NB4 (cell line): ENCODE measurements at places on chromosomes 6 and 20.

DNA sequence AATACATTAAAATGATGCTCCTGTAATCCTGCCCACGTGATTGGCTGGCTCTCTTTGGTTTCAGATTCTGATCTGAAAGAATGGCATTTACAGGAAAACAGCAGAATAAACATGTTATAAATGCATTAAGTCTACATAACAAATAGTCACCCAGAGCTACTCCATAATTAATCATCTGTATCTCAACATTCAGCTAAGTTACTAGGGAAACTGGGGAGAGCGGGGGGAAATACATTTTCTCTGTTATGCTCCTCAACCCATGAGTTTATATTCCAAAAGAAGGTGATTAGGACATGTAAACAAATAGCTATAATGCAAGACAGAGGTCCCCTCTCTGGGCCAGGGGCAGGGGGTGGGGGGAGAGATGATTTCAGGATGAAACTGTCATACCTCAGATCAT, 58.5 kb downstream of the MAP7 start:
- no peak for DNase-seq

- no peak for DNase-seq
These were observed 1.6 kb upstream of the ADIG start for GRCh38 chr20:38579219-38579910.

DNA sequence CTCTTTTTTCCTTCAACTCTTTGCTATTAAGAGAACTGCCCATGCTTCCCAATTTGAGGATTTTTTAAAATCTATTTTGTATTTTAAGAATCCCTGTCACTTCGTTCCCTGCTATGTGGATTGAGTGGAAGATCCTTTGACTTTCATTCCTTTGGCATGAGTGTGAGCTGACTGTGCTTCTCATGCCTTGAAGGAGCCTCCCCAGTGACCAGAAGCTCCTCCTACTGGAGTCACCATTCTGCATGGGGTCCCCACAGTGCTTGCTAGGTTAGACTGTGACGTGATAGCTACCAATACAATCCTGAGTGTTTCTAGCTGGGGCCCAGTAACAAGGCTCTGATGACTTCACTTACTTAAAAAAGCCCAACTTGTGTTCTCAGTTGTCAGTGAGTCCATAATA, 104.4 kb upstream of the LAMP5 start:
- DNase-seq, result no peak

DNA sequence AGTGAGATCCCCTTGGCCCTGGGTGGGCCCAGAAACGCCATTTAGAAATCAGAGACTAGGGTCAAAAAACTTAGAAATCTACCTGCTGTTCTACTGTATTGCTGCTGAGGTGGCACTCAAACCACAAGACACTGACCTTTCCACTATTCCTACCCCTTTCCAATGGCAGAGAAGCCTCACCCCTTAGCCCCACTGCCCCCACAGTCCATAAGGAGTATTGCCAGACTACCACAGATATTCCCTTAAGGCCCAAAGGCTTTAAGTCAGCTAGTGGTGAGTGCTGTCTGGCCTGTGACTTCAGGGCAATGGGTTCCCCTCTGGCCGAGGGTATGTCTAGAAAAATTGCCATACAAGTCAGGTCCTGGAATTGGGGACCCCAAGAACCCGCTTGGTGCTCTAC, 656.1 kb downstream of the COL12A1 start:
- DNase-seq, result no peak
